Stimulated activated CD4-positive, alpha-beta T cell treated with anti-CD3 and anti-CD28 coated beads, TNF-alpha, amount 100 ng/mL, for 24 hours (primary cell): ENCODE measurements at places on chromosomes 12 and 14.

DNA sequence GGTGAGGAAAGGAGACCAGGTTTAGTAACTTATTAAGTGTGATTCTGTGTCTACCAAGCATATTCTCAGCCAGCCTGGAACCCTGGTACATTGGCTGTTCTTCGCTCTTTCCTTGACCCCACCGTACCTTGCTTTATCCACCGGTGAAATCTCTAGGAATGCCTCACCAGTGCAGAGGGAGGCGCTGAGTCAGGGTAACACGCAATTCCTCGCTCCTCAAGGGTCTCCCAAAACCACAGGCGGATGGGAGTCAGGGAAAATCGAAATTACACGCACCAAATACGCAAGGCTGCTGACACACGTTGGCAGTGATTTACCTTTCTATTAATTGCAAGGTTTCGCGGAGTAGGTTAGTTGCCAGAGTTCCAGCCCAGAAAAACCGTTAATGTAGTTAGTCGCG lies 845 bp downstream of the L3HYPDH start:
- DNase-seq, result no peak

DNA sequence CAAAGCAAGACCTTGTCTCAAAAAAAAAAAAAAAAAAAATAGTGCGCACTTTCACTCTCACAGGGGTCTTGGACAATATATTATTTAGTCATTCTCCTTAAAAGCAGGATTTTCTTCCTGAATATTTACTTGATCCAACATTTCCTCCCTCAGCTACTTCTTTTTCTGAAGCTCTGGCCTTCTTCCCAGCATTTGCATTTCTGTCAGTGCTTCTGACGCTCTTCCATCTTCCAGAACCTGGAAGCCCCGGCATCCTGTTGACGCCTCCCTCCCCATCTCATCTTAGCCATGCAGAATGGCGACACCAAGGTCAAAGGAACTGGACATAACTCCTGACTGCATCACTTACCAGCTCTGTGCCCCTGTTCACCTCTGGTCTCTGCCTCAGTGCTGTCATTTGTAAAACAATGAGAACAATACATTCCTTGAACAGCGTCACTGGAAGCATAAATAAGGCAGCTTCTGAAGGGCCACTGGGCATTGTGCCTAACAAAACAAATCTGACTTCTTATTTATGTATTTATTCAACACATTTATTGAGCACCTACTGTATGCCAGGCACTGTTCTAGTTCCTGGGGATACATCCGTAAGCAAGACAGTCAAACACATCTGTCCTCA lies 90.9 kb upstream of the MDM1 start:
- no peak for DNase-seq

- DNase-seq, result no peak
Observed at GRCh38 chr12:113422030-113422885, at the start of gene SDSL. SDSL (plus strand) TSS chr12:113422380; CDS start chr12:113427983, 5,603 bp downstream.

- DNase-seq, result no peak
Observed at GRCh38 chr12:92863251-92863650, 65.8 kb downstream of the EEA1 start.

DNA sequence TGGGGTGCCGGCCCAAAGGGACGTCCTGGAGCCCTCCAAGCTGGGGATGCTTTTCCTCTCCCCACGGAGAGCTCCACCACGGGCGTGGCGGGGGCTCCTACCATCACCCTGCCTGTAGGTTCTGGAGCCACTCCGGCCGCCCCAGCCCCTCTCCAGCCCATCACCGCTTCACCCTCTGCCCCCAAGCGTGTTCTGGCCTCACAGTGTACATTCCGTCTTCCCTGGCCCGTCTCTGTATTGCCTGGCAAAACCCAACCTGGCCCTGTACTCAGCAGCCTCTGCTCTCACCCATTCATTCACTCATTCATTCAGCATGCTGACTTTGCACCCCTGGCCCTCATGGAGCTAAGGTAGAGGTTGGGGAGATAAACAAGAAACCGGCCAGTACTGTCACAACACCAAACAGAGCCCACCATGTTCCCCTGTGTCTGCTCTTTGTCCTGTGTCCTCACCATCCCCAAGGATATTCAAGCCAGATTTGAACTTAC lies 20.3 kb downstream of the SLC25A29 start:
- DNase-seq, result no peak

GRCh38 chr14:61171727-61172126 lies 109.4 kb downstream of the TMEM30B start:
- no peak for DNase-seq

GRCh38 chr14:106201376-106201775 lies 675.0 kb downstream of the TMEM121 start:
- no peak for DNase-seq

DNA sequence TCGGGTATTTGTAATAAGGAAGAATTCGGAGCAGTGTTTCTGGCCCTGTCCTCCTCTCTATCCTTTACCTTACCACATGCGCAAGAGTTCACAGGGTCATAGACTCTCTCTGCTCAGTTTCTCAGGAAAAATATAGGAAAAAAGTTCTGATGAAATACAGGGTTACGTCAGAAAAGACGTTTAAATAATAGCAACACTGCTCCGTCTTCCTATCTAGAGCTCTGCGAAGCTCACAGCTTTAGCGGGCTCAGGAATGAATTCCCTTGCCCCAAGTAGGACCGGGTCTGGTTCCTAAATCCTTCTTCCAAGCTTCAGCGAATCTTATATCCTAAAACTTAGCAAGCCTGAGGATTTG lies 365 bp downstream of the CCDC59 start:
- DNase-seq, result no peak

- DNase-seq, result no peak
Observed at GRCh38 chr14:95348395-95349080, 28.8 kb upstream of the CLMN start.

DNA sequence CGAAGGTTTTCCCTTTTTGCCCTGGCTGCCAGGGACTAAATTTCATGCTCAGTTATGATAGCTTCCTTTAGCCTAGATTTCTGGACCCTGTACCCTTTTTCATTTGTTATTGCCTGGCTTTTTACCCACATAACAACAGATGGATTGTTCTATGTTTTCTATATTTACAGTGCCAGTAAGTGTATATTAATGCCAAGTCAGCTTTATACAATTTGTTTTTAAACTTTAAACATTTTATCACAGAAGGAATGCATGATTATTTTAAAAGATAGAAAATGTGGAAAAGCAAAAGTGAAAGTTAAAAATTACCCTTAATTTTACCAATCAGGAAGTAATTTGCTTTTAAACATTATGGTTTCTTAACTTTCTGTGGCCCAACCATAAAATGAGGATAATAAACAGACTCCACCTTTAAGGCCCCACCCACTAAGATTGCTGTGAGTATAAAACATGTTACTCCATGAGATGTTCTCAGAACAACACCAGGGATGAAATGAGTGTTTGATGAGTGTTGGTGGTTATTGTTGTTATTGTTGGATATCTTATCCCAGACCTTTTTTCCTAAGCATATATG lies 496.8 kb downstream of the EGLN3 start:
- DNase-seq, result no peak

DNA sequence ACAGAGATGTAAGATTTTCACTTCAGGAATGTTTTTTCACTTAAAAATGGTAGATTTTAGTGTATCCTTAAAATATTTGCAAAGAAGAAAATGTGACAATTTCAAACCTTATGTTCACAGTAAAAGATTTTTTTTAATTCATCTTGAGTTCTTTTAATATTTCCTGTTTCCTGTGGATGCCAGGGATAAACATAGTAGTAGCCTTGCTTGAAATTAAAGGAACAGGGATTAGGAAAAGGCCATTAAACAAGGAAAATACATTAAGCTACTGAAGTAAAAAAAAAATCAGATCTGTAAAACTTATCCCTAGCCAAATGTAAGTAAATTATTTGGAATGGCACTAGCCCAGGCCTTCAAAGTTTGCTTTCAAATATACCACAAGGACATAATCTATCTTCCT lies 138.1 kb upstream of the AEBP2 start:
- no peak for DNase-seq

DNA sequence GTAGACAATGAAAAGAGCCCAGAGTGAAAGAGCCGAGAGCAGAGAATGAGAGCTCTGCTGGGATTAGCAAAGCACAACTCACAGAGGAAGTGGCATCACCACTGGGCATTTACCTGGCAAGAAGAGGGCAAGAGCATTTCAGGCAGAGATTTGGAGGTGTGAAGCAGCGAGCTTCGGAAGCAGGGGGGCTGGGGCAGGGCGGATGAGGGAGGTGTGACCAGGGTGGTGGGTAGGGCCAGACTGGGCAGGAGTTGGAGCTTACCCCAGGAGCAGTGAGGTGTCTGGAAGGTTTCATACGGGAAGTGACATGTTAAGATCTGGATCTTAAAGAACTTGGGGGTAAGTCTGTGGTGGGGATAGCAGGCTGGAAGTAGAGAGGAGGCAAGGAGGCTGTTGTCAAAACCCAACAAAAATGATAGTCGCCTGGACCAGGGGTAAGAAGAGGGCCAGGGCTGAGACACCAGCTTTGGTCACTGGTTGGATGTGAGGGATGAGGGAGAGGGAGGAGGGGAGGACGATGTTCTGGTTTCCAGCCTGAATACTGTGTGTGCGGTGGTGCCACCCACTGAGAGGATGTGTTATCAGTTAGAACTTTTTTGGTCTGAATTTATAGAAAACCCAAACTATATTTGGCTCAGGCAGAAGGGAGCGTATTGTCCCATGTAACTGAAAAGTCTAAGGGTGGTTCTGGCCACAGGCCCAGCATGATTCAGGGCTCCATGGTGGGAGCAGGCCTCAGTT lies 5.2 kb downstream of the SMIM41 start:
- DNase-seq, result no peak

- no peak for DNase-seq
Observed at GRCh38 chr14:92652413-92653151, 95.8 kb downstream of the LGMN start.

DNA sequence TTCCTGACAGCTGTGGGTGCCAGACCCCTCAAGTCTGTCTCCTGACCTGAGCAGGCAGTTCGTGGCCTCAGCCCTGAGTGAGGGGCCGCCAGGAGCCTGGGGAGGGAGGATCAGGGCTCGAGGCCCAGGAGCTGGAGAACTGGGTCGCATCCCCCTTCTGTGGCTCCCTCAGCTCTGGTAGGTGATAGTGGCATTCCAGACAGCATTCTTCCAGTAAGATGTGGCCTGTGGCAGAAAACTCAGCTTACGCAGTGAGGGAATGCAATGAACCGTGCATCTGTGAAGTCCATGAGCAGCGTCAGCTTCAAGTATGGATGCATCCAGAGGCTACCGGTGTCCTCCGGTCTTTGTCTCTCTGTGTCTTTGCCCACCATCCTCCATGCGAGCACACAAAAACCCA lies 28.4 kb upstream of the FBRSL1 start:
- DNase-seq, result no peak

- DNase-seq, result no peak
Observed at GRCh38 chr12:109697877-109698468, 15.7 kb upstream of the FAM222A start.

DNA sequence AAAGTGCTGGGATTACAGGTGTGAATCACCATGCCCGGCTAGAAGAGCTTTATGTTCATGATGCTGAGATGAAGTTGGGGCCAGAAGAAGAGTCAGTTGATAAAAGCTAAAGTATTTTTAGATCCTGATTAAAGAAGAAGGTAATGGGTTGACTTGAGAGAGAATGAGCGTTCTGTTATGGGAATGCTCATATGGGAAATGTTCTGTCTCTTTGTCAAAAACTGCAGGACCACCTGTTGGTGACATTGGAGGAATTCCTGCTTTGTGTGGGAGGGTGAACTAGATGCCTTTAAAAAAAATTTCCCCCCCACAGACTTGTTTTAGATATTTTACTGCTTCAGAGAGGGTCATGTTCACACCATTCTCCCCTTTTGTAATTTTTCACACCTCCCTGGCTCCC lies 6.7 kb downstream of the WDR20 start:
- no peak for DNase-seq

DNA sequence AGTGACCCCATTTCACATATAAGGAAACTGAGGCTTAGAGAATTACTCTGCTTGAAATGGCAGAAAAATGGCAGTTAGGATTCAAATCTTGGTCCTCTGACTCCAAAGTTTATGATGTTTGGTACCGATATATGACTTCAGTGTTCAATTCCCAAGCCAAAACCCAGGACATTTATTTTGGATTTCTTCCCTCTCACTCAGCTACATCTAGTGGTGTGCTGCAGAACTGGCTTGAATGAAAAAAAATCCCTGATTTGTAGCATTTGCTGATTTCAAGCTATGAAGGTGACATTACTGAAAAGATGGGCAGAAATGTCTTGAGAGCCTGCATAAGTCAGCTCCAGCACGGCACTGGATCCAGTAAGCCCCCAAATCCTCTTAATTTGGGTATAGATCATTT lies 106.4 kb downstream of the EFCAB11 start:
- no peak for DNase-seq

- no peak for DNase-seq
Observed at GRCh38 chr12:90407841-90408240, 547.1 kb downstream of the CCER1 start.

DNA sequence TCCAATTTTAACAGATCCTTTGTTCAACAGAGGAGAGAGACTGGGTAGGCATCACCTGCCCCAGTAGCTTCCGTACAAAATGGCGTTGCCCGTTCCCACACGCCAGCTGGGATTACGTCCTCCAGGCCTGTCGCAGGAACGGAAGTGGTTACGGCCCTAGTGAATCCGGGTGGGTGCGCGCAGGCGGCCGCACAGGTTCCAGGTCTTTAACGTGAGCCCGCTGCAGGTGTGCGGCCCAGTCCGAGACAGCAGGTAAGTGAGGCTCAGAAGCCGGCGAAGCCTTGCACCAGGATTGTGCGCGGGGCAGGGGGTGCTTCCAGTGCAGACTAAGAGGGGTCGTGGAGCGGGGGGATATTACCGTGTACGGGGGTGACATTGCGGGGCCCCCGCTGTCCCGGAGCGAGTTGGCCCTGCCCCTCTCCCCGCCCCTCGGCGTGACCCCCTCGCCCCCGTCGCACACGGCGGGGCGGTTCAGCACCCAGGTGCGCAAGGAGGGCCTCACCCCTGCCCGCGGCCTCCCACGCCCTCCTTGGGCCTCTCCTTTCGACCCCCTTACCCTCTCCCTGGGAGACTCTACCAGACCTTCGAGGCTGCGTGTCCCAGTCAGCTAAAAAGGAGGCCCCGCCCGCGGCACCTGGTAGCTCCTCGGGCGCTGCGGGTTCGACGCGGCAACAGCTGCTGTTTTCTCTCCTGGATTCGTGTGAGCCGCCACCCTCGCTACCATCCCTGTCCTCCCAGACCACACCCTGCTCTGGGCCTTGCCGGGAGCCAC lies at the start of gene EXD2:
Gene EXD2 (plus strand): TSS at position 159 of the 772 bp plus-strand sequence. CDS start 17,973 bp downstream, outside the sequence.
- DNase-seq, result peak; percentile 80

DNA sequence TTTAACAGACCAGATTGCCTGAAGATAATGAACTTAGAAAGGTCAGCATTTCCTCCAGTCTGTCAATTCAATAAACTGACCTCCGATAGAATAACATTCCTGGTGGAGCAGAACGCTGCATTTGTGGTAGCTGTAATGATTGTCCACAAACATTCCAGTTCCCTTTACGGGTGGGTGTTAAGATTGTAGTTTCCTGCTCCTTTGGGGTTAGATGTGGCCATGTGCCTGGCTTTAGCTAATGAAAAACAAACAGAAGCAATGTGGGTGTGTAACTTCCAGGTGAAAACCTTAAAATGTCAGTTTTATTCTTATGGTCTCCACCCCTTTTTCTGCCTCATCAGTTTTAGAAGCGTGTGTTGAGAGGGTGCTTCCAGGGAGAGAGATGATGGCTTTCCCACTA lies 217.3 kb upstream of the CRY1 start:
- DNase-seq, result no peak

- no peak for DNase-seq
Observed at GRCh38 chr14:39841088-39841487, 408.9 kb upstream of the FBXO33 start.
